Activated gamma-delta T cell (primary cell): ENCODE measurements at places on chromosomes 3 and 15.

- DNase-seq = no peak
These were observed 33.5 kb downstream of the ESYT3 start for GRCh38 chr3:138467931-138468330.

DNA sequence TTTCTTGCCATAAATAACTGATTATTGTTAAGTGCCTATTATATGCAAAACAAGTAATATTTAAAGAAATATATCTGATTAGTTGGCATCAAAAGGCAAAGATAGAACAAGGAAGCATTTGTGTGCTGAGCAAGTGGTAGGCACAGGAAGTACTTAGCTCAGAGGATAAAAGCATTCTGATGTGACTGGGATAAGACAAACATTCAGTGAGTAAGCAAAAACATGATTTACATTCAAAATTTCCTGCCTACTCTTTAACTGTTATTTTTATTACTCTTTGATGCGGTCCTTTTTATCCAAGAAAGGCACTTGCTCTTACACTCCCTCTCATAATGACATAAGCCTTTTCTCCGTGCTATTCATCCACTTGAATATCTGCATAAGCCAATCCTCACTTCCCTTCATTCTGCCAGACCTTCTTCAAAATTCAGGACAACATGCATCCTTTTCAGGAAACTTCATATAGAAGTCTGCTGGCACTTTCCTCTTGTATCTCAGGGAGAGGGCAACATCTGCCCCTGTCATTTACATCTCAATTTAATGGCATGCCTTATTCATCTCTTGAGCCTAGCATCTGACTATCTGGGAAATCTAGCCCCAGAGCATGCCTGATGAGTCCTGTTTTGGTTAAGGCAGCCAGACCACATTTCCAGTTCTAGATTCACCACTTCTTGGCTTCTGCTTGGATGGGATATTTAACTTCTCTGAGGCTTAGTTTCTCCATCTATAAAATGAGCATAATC is 478.2 kb upstream of the ROBO2 start:
- DNase-seq = no peak

DNA sequence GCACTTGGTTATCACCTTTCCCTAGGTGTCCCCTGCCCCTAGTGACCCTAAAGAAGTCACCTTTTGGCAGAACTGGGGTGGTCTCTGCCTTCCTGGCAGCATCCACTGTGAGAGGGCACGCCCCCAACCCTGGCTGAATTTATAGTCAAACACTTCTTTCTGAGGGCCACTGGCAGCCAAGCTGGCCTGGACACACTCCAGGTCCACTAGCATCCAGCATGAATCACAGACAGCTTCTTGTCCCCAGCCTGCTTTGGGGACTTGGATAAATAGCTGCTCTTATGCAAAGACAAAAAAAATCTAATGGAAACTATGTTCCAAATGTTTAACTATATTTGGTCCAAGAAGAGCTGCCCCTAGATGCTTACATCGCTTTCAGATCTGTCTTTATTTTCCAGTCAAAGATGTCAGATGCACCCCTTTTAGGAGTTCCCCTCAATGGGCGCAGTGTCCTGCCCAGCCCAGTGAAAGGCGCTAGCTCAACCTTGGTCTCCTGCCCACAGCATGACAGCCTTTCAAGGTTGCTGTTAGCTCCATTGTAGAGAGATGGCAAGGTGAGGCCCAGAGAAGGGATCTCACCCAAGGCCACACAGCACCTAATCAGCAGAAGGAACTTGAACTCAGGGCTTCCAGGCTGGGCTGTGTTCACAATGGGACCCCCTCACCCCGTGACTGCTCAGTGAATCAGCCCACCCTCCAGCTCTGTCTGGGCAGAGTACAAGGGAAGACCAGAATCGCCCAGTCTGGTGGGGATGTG is 7.0 kb downstream of the RASL12 start:
- no peak for DNase-seq

DNA sequence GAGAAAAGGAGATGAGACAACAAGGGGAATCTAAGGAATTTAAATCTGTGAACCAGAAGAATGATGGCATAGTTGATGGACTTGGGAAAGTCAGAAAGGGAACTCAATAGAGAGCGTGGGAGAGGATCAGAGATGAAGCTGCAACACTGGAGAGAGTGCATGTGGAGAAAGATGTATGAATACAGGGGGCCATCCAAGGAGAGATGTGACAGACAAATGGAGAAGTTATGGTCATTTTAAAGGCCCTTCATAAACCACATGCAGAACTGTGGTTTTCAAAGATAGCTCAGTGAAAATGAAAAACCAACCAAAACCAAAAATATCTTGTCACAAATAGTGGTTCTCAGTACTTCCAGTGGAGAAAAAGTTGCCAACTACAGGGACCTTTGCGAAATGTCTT is 265.2 kb downstream of the SUCLG2 start:
- DNase-seq = no peak

DNA sequence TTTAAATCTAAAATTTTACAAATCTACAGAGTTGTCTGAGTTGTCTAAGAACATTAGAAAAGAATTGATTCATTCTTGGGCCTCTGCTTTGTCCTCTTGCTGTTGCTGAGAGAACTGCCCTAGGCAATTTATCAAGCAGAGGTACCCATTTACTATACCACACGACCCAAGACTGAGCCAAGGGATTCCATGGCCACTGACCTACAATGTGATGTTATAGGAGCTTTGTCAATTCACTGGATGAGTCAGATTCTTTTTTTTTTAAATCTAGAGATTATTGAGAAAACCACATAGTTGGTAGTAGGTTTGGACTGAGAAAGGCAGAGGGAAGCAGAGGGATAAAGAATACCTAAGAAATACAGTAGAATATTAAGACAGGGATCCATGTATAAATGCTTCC is 55.3 kb downstream of the TRAT1 start:
- no peak for DNase-seq

DNA sequence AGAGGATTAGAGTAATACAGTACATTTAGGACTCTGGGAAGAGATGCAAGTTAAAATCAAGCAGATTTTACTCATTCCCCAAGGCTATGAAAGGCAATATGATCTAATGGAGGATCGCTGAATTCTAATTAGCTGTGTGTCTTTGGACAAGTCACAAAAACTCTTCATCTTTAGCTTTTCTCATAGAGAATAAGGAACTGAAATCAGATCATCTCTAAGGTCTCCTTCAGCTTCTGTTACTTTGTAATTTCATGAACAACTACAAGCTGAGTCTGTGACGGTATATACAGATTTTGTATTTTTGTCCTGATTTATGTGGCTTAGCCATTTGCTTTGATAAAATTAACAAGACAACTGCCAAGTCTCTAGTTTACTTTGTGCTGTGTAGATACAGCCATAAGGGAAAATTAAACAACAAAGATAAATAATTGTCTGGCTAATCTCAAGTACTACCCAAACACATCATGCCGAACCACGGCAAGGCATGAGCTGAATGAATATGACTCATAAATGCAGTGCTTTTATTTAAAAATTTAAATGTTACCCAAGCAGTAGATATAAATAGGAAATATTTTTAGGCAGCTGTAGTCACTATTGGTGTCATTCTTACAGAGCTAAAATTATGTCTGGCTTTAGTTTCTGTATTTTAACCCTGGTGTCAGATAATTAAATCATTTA is 81.5 kb downstream of the GAP43 start:
- no peak for DNase-seq

GRCh38 chr15:72358650-72359171 is 17.1 kb downstream of the HEXA start:
- DNase-seq = no peak

DNA sequence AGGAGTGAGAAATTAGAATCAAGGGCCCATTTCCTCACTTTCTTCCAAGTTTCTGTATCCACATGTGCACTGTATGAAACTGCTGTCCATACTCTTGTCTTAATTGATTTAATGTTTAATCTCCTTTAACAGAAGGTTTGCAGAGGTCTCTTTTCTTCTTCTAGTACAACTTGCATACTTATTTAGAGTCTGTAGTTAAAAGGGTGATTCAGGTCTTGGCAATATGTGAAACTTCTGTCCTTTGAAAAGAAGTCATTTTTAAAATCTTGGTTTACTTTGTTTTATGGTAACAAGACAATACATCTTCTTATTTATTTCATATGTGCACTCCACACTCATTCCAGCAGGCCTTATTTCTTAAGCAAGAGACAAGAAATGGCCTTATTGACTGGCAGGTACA is 25.8 kb downstream of the TMEM45A start:
- no peak for DNase-seq

- no peak for DNase-seq
These were observed 630 bp upstream of the EFCAB12 start for GRCh38 chr3:129429080-129429451.

DNA sequence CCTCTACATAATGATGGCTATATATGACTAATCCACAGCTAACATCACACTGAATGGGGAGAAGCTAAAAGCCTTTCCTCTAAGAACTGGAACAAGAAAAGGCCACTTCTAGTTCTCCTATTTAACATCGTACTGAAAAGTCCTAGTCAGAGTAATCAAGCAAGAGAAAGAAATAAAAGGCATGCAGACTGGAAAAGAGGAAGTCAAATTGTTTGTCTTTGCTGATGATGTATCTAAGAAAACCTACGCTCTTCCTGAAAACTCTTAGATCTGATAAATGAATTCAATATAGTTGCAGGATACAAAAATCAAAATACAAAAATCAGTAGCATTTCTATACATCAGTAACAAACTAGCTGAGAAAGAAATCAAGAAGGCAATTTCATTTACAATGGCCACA is 116.9 kb downstream of the TP63 start:
- no peak for DNase-seq

GRCh38 chr3:14424711-14425580 is 22.5 kb downstream of the SLC6A6 start:
- no peak for DNase-seq

GRCh38 chr15:98723195-98723594 is 74.9 kb downstream of the IGF1R start:
- DNase-seq = no peak

DNA sequence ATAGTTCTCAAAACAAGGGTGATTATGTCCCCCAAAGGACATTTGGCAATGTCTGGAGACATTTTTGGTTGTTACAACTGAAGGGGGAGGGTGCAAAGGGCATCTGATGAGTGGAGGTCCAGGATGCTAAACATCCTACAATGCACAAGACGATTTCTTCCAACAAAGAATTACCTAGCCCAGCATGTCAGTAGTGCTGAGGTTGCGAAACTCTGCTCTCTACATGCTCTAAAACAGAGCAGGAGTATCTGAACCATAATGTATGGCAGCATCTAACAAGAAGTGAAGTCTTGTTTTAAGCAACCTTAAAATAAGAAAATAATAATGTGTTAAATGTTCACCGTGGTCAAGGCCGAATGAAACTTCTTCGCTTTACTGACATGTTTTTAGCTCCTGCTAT is 7.0 kb downstream of the GYG1 start:
- no peak for DNase-seq

DNA sequence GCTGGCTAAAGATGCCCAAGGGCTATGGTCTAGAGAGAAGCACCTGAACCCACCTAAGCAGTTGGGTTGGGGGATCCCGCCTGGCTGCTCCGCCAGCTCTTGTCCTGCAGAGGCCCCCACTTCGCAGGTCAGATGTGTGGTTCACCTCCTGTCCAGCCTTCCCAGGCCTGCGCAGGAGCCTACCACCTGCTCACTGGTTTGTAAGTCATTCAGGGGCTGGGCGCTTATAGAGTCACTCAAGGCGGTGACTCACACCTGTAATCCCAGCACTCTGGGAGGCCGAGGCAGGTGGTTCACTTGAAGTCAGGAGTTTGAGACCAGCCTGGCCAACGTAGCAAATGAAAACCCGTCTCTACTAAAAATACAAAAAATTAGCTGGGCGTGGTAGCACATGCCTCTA is 3.9 kb upstream of the FURIN start:
- DNase-seq = no peak

DNA sequence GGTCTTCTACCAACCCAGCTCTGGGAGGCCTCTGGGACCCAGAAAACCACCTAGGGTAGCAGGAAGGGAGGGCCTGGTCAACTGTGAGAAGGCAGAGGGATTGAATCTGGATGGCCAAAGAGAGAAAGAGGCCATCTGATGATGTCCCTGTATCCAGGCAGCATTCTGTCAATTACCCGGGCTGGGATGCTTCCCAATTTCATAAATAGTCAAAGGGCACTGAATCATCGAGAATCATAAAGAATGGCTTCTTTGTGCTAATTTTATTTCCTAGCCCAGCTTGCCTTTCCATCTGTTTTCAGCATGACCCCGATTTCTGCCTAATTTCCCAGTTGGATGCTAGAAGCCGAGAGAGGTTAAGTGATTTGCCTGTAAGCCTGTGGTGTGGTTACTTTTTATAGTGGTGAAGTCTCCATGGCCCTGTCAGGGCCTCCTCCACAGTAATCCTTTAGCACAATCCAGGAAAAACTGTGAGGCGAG is 129.2 kb downstream of the FAM43A start:
- no peak for DNase-seq

GRCh38 chr3:158911586-158911985 is 109.7 kb downstream of the MFSD1 start:
- no peak for DNase-seq

DNA sequence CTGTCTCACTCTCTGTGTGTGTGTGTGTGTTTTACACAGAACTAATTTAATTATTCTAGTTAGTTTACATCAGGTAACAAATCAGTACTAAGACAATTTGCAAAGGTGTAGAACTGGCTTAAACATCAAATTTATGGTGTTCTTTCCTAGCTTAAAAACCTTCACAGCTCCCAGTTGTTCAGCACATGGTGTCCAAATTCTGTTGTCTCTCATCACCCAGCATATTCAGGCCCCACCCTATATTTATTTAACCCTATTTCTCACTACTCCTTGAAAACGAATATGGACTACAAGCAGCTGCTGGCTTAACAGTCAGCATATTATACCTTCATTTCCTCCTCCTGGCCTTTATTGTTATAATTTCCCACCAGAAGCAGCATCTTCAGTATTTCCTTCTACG is 1.2 kb downstream of the IL20RB start:
- no peak for DNase-seq

GRCh38 chr15:88839146-88839545 is 35.9 kb downstream of the ACAN start:
- DNase-seq = no peak

DNA sequence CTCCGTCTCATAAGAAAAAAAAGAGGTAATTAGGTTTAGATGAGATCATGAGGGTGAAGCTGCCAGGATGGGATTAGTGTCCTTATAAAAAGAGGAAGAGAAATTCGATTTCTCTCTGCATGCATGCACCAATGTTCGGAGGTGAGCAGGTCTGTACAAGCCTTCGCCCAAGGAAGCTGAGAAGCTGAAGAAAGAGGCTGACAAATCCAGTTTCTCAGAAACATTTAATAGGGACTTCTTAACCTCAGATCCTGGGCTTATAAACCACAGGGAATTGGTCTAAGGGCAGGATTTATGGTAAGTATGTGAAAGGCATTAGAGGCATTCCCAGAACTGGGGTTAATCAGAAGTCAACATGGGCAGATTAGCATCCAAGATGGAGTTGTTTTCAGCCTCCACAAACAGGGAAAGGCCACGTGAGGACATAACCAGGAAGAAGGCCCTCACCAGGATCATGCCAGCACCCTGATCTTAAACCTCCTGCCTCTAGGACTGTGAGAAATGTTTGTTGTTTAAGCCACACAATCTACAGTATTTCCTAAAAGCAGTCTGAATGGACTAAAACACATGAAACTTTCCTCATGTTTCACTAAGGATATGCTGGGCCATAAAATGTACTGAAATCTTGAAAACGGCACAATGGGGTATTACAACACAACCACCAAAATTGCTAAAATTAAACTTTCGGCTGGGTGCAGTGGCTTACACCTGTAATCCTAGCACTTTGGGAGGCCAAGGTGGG is 11.3 kb downstream of the SHISA5 start:
- no peak for DNase-seq
